Mesenteric fat pad (tissue), 1 donor: ENCODE measurements at places on chromosomes 2 and 18. TPM values are rescaled to one million over a fixed set of nuclear protein-coding genes. Genes with fewer than 3 reads are reported as not detected.

DNA sequence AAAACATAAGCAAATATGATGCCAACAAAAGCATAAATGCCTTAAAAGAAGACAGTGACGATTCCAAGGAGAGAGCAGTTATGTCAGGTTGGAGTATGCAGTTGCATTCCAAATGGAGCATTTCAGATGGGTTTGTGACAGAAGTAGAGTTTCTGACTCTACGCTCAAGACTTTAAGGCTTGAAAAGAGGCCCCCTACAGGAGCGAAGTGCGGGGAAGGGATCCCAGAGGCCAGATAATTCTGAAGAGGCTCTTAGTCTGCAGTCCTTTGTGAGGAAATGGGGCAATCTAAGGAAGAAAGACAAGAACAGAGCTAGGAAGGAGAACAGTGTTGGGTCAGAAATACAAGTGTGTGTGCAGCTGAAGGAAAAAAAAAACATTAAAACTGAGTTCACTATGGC is 95.5 kb downstream of the ZNF521 start:
- no peak for DNase-seq

DNA sequence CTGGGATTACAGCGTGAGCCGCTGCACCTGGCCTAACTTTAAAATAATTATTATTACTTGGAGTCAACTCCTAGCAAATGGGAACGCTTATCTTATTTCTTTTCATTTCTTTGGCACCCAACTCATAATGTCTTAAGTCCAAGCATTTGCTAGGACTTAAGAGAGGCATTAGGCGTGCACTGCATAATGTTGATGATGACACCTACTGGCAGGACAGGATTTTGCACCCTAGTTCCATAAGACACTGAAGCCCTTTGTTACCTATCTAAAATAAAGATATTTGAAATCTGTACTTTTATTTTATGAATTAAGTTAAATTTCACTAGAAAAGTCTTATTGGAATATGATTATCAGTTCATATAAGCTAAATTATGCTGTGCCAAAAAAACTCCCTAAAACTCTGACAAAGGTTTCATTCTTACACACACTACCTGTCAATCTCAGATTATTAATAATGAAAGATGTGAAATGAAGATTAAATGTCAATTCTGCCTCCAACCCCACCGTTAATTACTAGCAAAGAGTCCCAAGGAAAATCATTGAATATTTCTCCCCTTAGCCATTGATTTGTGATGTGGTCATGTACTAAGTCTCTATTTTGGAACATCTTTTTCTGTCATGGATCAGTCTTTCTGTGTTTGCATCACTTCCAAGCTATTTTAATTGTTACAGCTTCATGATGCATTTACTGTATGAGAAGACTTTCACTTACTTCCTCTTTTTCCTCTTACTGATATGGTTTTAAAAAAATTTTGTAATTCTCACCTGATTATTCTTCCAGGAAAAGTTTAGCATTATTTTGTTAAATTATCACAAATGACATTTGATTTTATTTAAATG is 12.7 kb upstream of the CDH2 start:
- no peak for DNase-seq

- DNase-seq, result no peak
Observed at GRCh38 chr2:112910219-112910618, 746 bp upstream of the IL37 start.

The SULT1C4 gene
- total RNA-seq, result 2.1 TPM

DNA sequence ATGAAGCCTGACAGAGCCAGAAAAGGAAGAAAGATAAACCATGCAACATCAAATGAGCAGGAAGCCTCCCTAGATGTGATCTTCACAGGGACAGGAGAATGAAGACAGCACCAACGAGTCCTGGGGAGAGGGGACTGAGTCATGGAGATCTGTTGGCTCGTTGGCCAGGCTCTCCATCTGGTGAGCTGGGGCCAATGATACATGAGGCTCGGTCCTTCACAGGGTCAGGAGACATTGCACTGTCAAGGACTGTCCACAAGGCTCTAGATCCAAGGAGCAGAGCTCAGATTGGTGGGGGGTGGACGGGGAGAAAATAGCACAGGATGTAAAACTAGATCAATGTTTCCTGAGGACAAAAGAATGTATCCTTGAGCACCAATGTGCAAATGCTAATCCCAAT is 735 bp downstream of the CD207 start:
- DNase-seq, result no peak

The ERBB4 gene
- total RNA-seq, result 0.45 TPM

GRCh38 chr2:138475277-138475776 is 26.2 kb upstream of the SPOPL start:
- DNase-seq, result no peak

DNA sequence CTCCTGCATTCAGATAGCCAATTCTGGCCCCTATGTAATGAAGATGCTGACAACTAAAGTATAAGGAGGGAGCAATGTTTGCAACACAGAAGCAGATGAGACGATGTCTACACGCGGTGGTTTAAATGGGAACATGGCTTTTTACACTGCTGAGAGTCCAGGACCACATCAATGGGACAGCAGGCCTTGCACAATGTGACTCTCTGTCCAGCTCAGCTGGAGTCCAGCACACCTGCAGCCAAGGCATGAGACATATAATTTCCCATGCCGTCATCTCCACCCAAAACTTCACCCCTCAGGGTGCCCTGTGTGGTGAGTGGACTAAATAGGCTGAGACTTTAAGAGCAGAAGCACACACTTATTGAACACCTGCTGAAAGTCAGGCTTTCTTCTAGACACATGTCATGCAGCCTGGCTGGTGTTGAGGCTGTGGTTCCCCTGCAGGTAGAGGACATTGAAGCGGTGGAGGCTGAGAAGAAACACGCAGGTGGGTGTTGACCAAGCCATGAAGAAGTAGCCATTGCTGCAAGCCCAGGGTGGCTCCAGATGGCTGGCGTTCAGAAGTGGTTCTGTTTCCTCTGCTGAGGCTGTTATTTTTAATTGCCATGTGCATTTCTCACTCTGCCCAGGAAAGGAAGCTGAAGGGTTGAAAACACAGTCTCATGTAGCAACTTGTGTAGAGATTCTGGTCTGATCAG is 345.6 kb downstream of the MYCN start:
- DNase-seq, result no peak

GRCh38 chr2:150778828-150779227 is 291.4 kb upstream of the RND3 start:
- no peak for DNase-seq
